ENCODE measurements at places on chromosomes 2 and 18. TPM values are rescaled to one million over a fixed set of nuclear protein-coding genes. Genes with fewer than 3 reads are reported as not detected.

Gene SLC4A5
- total RNA-seq = 0.56 TPM

Gene PSMA8
- total RNA-seq = not detected

Gene ANKRD29
- 11.2 TPM for total RNA-seq

Gene CAVIN2
- total RNA-seq = 8.7 TPM

Gene FOXI3
- total RNA-seq = not detected

Gene EML6
- total RNA-seq = 5.2 TPM

Gene CDH7
- total RNA-seq = not detected

GRCh38 chr2:47072018-47072691, 83.0 kb downstream of the STPG4 start:
- peak; percentile 3 for ATAC-seq

- no peak for ATAC-seq
Observed at GRCh38 chr18:57776767-57777166, 26.3 kb downstream of the ATP8B1 start.

DNA sequence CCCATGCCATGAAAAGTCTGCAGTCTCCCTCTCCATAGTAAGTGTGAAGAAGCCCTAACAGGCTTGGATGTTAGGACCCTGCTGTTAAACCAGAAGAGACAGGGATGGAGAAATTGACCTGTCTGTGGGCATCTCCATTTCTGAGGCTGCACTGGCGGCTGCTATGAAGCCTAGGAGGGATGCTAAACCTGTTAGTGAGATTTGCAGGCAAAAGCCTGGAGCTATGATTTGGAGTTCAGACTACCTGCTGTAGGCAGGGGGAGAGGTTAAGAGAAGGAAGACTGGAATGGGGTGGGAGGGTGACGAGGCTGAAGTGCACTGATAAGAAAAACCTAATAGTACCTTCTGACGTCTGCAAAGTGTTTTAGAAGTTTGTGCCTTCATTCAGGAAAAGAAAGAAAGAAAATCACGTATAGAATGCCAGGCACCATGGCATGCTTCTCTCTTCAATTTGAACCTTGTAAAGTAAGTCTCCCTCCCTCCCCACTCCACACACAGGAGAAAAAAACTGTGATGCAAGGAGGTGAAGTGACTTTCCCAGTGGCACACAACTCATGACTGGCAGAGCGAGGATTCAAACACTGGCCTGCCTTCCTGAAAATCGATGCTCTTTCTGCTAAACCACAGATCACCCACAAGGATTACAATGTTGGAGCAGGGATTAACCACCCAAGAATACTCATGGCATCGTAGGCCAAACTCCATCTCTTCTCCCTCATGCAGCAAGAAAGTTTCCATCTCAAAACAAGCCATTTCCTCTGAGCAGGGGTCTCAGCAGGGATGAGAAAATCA, 98.5 kb upstream of the PKDCC start:
- ATAC-seq = no peak

DNA sequence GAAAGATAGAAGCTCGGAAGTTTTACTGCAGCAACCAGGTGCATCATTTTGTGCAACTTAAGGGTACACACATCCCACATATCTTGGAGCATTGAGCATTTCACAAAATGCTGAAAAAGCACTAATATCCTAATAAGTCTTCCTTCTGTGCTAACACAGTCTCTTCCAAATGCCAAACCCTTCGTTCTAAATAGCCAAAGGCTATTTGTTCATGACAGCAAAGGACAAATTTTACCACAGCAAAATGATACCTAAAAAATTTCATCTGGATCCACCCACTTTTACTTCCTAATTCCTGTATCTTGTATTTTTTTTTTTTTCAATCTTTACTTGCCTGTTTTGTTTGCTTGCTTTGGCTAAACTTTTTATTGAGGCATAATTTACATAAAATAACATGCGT, 435.0 kb downstream of the RND3 start:
- ATAC-seq = no peak

- ATAC-seq = no peak
Observed at GRCh38 chr2:19360966-19361321, 2.5 kb upstream of the OSR1 start.

DNA sequence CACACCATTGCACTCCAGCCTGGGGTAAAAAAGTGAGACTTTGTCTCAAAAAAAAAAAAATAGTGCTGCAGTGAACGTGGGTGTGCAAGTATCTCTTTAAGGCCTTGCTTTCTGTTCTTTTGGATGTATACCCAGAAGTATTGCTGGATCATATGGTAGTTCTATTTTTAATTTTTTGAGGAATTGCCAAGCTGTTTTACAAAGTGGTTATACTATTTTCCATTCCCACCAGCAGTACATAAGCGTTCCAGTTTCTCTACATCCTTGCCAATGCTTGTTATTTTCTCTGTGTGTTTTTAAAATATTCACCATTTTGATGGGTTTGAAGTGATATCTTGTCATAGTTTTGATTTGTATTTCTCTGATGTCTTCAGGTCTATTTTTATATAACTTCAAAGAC, 13.1 kb downstream of the ARMC9 start:
- ATAC-seq = no peak

GRCh38 chr2:9488583-9489547, 14.5 kb downstream of the IAH1 start:
- no peak for ATAC-seq

DNA sequence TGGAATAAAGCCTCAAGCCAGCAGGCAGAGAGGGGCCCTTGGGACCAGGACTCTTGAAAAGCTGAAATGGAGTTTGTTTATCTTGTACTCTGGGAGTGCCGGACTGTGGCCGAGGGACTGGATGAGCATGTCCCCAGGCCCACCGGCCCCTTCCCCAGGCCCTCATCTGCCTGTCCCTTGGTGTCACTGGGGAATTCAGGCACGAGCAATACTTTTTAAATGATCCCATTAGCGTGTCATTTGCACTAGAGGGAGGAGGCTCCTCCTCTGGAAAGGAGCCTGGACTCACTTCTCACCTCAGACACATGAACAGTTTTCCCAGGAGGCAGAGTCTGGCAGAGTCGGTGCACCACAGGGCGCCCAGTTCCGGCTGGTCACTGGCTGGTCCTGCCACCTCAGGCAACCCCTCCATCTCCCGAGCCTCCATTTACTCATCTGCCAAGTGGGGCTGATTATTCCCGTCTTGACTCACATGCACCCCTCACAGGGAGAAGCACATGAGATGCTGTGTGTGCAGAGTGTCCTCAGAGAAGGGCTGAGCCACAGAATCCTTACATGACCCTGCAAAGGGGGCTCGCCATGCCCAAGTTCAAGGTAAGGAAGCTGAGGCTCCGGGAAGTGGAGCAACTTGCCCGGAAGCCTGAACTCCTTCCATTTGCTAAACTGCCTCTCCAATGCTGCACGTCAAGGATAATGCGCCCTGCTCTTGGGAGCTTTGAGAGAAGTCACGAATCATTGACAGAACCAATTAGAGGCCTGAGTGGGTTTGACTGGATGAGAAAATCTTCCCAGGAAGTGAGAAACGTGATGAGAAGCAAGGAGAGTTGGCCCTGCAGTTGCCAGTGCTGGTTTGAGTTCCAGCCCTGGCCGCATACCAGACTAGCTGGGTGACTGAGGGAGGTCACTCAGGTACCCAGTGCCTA, 26.7 kb downstream of the CIB4 start:
- no peak for ATAC-seq

DNA sequence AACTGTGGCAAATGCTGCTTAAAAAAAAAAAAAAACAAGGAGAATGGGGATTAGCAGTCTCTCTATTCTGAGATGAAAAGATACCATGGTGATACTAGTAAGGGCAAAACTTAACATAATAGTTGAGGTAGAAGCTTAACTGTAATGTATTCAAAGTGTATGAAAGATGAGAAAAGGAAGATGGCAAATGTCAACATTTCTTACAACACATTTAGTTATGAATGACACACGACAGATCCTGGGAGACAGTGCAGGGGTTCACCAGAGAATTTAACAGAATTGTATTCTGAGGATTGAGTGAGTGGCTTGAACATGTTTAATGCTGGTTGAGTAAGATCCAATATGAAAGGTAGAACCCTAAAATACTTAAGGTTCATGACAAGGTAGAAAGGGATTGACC, 52.7 kb downstream of the CUL3 start:
- no peak for ATAC-seq
